ENCODE measurements at places on chromosomes 11 and 22. TPM values are rescaled to one million over a fixed set of nuclear protein-coding genes. Genes with fewer than 3 reads are reported as not detected.

OR5A1 gene
- not detected for total RNA-seq

CDON gene
- total RNA-seq: 50.3 TPM

MS4A10 gene
- total RNA-seq: not detected

RAB38 gene
- 5.1 TPM for total RNA-seq

SLC16A8 gene
- 0.81 TPM for total RNA-seq

ASRGL1 gene
- total RNA-seq: 7.3 TPM

MAJIN gene
- not detected for total RNA-seq

OR10D3 gene
- total RNA-seq: not detected

PIK3IP1 gene
- 14.1 TPM for total RNA-seq

MOGAT2 gene
- total RNA-seq: not detected

MORC2 gene
- total RNA-seq: 28.3 TPM

ANO9 gene
- 2.8 TPM for total RNA-seq

PTDSS2 gene
- total RNA-seq: 34.1 TPM

SAA4 gene
- total RNA-seq: 0.84 TPM

UPK3A gene
- not detected for total RNA-seq

ANAPC15 gene
- 24.6 TPM for total RNA-seq

CDC42BPG gene
- 0.29 TPM for total RNA-seq

FGF4 gene
- total RNA-seq: not detected

All from aorta (tissue), 5 donors.